NCI-H2227 treated with DMSO at 0.1 percent for 48 hours (cell line): ENCODE measurements at places on chromosomes 2 and 18.

DNA sequence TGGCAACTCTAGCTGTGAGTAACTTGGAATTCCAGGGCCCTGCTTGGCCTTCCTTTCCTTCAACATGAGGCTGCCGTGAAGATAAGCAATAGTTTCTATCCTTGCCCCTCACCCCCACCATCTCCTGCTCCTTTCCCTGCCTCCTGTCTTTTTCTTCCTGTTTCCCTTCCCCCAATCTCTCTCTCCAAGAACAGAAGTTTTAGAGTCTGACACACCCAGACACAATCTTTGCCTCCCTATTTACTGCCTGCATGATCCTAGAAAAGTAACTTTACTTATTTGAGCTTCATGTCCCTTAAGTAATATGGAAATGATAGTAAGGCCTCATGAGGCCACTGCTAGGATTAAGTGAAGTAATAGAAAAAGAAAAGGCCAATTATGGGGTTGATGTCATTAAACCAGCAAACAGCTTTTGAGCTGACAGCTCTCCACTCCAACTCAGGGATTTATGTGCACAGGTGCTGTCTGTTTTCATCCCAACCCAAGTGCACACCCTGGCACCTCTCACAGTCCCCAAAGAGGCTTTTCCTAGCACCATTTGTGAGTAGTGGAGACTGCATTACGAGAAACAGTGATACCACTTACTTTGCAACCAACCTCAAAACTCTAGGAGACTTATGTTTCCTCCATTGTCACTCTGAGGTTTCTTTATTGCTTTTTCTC, 123.7 kb upstream of the SIX3 start:
- DNase-seq: no peak

DNA sequence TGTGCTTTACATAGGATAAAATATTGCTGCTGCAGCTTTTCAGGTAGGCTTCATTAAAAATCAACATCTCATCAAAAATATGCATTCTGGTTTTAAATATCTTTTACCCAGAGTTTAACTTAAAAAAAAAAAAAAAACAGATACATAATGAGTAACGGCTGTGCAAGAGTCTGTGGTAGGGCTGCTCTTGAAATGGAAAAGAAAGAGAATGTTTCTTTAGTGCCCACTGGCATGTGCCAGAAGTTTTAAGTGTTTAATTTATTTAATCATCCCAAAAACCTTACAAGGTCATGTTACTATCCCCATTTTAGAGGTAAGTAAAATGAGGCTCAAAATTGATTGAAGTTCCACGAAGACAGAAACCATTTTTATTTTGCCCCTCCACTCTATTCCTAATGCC, 92.1 kb downstream of the SLC8A1 start:
- DNase-seq: no peak

GRCh38 chr2:6654279-6654678, 211.4 kb downstream of the CMPK2 start:
- DNase-seq: no peak

GRCh38 chr2:218192902-218193430, 24.0 kb upstream of the ARPC2 start:
- no peak for DNase-seq

DNA sequence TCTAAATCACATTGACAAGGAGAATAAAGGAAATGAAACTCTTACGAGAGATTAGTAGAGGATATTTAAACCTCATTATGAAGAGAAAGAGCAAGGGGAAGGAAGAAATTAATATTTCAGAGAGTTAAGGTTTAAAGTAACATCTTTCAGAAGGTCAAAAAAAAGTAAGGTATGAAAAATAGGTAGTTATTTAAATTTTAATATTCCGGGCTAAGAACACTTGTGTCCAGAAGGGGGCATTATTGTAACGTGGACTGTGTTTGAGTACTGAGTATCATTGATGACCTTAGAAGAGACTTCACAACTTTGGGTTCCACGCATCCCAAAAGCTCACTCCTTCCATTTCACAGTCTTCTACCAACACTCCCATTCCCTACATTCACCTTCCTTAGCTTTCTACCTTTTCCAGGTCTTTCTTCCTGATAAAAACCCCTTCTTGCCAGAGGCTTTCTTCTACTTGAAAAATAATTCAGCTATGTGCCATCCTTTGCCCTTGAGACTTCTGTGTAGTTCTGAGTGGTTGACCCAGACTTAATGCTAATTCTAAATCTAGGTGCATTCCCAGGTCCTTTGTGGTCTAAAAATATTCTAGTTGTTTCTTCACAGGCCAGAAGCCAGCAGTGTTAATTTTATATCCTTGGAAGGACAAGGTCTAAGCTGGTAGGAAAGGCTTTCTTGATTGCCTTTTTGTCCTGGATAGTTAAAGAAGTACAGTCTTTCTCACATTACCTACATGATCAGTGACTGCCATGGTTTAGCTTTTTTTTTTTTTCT, 16.5 kb downstream of the DYNC1I2 start:
- DNase-seq: peak; percentile 79

DNA sequence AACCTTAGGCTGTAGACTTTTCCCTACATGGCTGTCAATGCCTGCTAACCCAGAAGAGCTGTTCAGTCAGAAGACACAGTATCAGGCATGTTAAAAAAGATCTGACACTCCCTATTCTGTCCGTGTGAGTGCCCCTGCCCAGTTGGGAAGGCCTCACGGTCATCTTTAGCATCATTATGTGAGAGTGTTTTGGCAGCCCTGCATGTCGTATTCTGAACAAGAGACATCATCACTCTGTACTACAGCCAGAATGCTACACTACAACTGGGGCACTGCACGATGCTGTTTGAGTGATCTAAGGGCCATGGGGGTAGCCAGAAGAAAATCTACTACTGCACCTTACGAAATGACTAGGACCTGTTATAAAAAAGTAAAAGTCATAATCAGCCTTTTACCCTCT, 67.2 kb downstream of the GREB1L start:
- no peak for DNase-seq

- DNase-seq: no peak
Observed at GRCh38 chr18:78875016-78875777, 104.4 kb upstream of the SALL3 start.

DNA sequence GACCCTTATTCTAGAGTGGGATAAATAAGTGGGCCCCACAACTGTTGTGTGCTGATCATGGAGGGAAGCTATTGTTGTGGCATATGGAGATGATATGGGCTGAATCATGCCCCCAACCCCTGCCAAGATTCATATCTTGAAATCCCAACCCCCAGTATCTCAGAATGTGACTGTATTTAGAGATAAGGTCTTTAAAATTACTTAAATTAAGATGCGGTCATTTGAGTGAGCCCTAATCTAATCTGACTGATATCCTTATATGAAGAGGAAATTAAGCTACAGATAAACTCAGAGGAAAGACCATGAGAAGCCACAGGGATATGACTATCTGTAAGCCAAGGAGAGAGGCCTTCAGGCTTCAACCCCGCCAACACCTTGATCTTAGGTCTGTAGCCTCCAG, 188.3 kb upstream of the RND3 start:
- no peak for DNase-seq

- no peak for DNase-seq
Observed at GRCh38 chr2:19900931-19901441, 797 bp downstream of the TTC32 start.

GRCh38 chr18:10459587-10459986, 5.2 kb downstream of the APCDD1 start:
- no peak for DNase-seq
